Lower leg skin (tissue), 4 donors: ENCODE measurements at places on chromosomes 1 and 21. TPM values are rescaled to one million over a fixed set of nuclear protein-coding genes. Genes with fewer than 3 reads are reported as not detected.

BMP8A gene
- total RNA-seq: 0.91 TPM

GPR157 gene
- 67.7 TPM for total RNA-seq

TIAM1 gene
- 112 TPM for total RNA-seq

LIPI gene
- total RNA-seq: not detected

RCOR3 gene
- 50.8 TPM for total RNA-seq

CLDN17 gene
- not detected for total RNA-seq

DMBX1 gene
- 0.51 TPM for total RNA-seq

S100A7A gene
- not detected for total RNA-seq

CELA3B gene
- total RNA-seq: not detected

PGLYRP4 gene
- 11.5 TPM for total RNA-seq

PADI2 gene
- total RNA-seq: 2.2 TPM

LINGO4 gene
- total RNA-seq: 0.34 TPM

SPATA17 gene
- total RNA-seq: not detected
